ENCODE measurements at places on chromosomes 2 and 18.
A peak's percentile ranks its signal among the peaks of the same experiment; 100 is the strongest.

- no peak for DNase-seq
These were observed 12.4 kb downstream of the PFN4 start for GRCh38 chr2:24110660-24111303.

- DNase-seq, result no peak
These were observed 258 bp downstream of the MGAT4A start for GRCh38 chr2:98730707-98731040.

GRCh38 chr2:232309592-232309991, 69.0 kb upstream of the ALPP start:
- DNase-seq, result no peak

DNA sequence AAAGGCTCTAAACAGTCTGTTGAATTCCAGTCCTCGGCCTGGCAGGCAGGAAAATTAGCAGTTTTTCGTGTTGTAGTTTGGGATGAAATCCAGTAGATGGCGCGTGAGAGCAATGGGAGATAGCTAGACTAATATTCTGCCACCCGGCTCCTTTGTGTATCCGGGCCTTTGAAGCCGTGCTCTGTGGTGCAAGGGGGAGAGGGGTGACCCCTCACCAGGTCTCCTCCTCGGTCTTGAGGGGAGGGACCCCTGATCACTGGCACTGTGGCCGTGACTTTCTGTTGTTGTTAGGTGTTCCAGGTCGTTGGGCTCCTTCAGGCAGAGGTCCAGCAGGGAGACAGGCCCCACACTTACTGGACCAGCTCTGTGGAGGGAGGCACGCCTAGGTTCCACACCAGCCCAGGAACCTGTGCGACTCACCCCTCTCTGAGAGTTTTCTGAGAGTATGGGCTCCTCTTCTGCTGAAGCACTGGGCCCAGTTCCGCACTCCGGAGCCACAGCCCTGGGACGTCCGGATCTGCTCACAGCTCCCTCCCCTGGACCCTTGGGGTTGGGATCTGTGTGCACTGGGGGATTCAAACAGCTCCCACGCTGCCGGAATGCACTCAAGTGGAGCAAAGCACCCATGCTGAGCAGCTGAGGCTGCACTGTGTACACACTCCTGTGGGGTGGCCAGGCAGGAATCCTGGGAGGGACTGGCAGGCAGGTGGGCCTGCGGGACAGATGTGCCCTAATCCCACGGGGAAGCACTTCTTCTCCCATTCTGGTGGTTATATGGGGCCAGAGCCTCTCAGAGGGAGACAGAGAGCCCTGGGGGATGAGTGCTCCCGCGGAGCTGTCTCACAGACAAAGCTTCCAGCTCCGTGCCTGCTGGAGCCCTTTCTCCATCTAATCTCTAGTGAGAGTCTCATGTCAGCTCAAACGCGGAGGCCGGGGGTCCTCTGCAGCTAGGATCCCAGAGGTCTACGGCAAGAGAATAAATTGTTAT, 8.8 kb downstream of the GKN2 start:
- peak; percentile 78 for DNase-seq

DNA sequence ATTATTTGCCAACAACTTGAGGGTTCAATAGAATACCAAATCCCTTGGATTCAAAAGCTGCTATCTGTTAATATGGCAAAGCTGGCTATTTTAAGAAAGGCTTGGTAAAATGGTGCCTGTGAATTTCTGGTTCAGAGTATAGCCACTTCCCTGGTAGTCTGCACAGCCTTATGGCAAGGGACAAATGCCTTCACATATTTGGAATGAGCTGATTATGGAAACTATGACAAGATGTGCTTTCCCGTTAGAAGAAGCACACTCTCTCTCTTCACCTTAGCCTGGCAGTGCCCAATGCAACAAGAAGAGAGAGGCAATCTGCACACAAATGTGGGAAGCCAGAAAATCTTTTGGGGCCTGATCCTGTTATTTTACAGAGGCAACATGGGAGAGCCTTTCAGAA, 47.5 kb upstream of the MAP3K20 start:
- DNase-seq, result no peak

- DNase-seq, result no peak
These were observed 13.4 kb upstream of the SPATA3 start for GRCh38 chr2:230982528-230982927.

- no peak for DNase-seq
These were observed 84.0 kb downstream of the DDX1 start for GRCh38 chr2:15675456-15676195.

- DNase-seq, result no peak
These were observed 60.7 kb downstream of the COL6A3 start for GRCh38 chr2:237353215-237353614.

GRCh38 chr18:55559739-55560138, 28.3 kb downstream of the TCF4 start:
- no peak for DNase-seq

DNA sequence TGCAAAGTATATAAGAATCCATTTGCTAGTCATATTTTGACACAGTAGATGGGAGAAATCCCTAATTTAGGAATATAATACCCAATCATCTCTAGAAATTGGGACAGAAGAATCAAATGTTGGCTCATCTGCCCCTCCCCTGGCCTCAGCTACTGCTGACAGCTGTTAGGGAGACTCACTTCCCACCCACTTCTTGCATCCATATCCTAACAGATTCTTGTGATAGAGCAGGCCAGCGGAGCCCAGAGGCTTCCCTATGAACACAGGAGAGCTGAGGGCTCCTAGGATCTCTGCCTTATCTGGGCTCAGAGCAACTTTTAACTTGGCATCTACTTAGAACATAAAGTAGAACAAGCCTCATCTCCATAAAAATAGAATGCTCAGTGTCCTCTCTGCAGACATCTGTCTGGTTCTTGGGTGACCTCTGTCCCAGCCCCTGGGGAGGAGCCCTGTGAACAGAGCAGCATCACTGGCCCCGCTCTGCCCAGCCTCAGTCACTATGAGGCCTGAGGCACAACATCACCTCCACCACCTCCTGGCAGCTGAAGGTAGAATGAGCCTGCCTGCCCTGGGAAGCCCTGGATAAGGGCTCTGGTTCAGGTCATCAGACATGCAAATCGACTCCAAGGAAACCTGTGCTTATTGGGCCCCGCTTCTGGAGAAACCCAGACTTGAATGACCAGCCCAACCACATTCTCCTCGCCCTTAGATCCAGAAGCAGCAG, 229.7 kb downstream of the ANKRD36B start:
- no peak for DNase-seq

DNA sequence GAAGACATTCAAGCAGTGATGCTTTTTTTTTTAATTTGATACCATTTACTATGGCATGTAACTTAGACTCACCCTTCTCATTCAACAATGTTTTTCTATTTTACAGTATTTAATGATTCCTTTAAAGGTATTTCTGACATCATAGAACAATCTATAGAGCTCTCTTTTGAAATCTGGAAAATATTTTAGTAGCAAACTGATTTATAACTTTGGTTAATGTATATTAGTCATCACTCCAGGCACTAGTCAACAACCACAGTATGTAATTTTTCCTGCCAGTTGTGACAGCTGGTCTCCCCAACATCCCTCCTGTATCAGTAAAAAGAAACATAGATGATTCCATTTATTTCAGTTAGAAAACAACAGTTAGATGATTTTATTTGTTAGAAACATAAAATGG, 122.9 kb downstream of the LCLAT1 start:
- no peak for DNase-seq

DNA sequence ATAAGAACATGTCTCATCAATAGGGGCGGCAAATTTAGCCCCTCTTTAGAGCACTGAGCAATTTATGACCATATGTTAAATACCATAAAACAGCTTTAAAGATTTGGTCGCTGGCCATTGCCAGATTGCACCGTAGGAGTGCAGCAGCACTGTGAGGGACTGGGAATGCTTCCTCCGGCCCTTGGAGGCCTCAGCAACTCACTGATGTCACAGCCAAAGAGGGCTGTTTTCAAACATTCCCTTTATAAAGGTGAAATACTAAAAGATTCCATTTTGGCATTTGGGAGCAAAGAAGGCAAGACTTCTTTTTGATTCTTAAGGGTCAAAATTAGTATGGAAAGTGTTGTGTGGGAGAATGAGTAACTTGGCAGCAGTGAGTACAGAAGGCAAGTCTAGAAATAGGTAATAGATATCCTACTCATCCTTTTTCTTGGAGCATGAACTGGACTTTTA, 63.7 kb downstream of the BABAM2 start:
- DNase-seq, result no peak

- no peak for DNase-seq
These were observed 77.2 kb downstream of the ACKR3 start for GRCh38 chr2:236646871-236647270.

- DNase-seq, result no peak
These were observed 53.9 kb downstream of the PHLPP1 start for GRCh38 chr18:62769216-62769615.

DNA sequence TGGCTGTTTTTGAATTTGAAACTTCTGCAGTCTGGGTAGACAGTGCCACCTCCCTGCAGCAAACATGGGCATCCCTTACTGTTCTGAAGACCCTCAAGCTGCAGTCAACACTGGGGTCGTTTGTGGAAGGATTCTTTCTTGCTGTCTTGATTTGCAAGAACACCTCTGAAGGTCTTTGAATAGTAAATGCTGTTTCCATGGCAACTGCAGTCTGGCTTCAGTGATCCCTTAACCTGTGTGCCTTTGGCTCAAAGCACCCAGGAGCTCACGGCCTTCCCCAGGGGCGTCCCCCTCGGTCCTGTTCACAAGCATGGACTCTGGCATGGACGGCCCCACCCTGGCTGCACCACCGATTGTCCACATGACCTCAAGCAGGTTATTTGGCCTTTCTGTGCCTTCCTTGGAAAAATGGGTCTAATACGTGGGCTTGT, 38.3 kb downstream of the LRRFIP1 start:
- DNase-seq, result no peak

DNA sequence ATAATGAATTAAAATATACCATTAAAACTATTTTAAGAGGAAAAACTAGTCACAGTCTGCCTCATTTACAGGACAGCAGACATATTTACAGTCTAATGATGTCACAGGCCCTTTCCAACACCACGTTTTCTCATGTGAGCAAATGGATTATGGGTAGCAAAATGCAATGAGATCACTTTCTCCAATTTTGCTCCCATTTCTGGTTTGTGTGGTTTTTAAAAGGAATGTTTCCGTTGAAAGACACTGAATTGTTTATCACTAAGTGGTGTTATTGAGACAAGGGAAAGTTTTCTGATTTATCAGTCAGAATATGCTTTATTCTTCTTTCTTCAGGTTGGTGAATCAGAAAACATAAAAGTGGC, 11.4 kb upstream of the NR4A2 start:
- DNase-seq, result no peak

GRCh38 chr2:15154297-15154696, 406.8 kb downstream of the NBAS start:
- DNase-seq, result no peak

GRCh38 chr18:3075491-3075890, 62.5 kb upstream of the LPIN2 start:
- DNase-seq, result no peak

DNA sequence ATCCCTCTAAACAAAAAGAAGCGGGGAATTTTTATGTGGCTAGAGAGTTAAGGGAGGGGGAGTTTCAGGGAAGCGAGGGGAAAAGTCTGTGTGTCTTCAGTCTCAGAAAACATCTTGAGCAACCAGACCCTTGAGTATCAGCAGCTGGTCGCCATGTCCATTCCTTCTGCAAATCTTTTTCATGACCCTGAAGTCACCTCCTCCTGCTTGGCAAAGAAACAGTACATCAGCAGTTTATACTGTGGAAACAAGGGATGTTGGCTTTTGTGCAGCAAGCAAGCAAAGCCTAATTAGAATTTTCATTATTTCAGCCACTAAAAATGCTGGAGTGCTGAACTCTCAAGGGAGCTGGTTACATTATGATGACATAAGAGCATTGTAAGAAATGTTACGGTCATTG, 187.4 kb upstream of the SLC8A1 start:
- no peak for DNase-seq

- no peak for DNase-seq
These were observed 61.9 kb upstream of the EPB41L5 start for GRCh38 chr2:119950966-119951365.

DNA sequence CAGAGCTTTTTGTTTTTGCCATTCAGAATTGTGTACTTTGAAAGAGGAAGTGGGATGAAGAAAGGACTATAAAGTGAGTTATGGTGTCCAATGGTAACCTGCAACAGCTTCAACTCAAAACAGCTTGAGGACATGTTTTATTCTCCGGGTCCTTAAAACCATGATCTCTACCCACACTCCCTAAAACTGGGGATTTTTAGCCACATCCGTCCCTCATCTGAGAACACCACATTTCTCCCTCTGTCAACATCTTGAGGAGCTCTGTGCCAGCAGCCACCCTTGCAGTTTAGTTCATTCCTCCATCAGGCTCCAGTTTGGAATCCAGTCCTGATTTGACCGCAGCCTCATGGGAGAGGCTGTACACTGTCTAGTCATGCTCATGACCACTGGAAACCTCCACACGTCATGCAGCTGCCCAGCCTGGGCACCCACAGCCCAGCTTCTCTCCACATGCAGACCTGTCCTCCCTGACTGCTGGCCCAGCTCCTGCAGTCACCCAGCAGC, 62.6 kb downstream of the C18orf63 start:
- DNase-seq, result peak; percentile 5

DNA sequence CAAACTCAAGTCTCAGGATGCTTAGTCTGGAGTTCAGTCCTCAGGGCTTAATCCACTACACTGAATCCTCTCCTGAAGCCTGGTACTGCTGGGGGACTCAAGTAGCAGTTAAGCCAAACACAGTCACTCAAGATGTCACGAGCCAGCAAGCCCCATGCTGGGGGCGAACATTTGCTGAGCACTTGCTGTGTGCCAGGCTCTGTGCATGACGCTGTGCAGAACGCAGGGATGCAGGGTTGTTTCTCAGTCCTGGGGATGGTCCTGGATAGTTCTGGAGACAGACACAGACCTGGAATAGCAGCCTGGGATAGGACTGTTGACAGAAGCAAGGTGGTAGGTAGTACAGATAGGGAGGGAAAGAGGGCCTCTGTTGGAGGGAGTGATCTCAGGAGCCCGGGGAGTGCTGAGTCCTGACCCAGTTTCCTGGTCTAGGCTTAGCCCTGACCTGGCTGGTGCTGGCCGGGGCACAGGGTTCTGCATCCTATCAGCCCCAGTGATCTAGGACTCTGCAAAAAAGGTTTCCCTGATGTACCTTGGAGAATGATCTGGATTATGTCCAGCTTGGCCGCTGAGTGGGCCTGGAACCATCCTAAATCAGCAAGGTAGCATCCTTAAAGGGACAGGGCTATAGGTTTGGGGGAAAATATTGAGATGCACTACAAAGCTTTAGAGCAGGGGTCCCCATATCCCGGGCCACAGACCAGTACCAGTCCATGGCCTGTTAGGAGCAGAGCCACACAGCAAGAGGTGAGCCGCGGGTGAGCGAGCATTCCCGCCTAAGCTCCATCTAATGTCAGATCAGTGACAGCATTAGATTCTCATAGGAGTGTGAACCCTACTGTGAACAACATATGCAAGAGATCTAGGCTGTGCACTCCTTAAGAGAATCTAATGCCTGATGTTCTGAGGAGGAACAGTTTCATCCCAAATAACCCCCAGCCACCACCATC, 54.7 kb upstream of the OTOF start:
- no peak for DNase-seq

DNA sequence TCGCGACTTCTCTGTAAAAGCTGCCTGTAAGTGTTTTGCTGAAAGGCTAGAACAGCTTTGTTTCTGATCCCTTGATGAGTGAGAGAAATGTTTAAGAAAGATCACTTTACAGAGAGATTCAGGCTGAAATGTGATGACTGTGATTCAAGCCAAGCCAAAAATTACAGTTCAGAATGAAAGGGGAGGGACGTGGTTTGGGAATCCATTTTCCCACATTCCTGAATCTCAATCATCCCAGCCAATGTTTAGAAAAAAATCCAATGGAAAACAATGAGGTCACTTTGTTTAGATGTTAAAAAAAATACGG, 416.7 kb downstream of the ARHGAP15 start:
- no peak for DNase-seq
